ENCODE measurements at places on chromosomes 12 and 14.

DNA sequence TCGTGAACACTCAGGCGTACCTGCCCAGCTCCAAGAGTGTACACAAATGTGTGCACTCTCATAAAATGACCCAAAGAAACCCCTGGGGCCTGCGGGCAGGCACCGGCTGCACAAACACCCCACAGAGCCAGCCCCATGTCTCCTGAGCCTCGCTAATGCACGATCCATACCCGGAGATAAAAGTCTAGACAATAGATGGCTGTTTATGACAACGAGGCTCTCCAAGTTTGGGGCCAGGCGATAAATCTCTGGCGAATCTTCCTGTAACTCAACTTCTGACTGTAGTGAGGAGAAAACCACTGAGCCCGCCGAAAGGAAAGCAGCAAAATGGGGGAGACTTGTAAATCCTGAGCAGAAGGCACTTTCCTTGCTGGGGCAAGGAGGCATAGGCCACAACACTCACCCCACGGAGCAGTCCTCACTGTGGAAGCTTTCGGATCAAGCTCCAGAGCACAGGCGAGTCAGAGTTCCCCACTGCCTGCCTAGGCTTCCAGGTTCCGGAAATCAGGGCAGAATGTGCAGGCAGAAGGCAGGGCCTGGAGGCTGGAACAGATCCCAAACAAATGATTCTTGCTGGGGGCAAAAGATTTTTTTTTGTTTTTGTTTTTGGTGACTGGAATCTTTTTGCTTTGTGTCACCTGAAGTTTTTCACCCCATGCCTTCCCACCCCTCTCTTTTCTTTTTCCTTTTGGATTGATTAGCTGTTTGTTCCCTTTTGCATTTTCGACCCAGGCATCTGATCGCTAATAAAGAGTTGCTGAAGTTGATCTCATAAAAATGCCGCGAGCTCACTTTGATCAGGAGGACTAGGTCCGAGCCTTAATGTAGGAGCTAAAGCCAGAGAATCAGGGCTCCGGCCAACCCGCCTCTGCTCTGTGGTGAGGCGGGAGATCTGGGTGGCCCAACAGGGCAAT, 4.5 kb upstream of the HOXC11 start:
- DNase-seq: no peak

- no peak for DNase-seq
Observed at GRCh38 chr14:64253672-64254071, 40.5 kb downstream of the ESR2 start.

GRCh38 chr12:89632778-89633177, 75.9 kb downstream of the ATP2B1 start:
- no peak for DNase-seq

- DNase-seq: no peak
Observed at GRCh38 chr12:48857278-48857994, 5.5 kb upstream of the DDX23 start.

GRCh38 chr14:90140298-90140955, 78.6 kb downstream of the KCNK13 start:
- DNase-seq: no peak

DNA sequence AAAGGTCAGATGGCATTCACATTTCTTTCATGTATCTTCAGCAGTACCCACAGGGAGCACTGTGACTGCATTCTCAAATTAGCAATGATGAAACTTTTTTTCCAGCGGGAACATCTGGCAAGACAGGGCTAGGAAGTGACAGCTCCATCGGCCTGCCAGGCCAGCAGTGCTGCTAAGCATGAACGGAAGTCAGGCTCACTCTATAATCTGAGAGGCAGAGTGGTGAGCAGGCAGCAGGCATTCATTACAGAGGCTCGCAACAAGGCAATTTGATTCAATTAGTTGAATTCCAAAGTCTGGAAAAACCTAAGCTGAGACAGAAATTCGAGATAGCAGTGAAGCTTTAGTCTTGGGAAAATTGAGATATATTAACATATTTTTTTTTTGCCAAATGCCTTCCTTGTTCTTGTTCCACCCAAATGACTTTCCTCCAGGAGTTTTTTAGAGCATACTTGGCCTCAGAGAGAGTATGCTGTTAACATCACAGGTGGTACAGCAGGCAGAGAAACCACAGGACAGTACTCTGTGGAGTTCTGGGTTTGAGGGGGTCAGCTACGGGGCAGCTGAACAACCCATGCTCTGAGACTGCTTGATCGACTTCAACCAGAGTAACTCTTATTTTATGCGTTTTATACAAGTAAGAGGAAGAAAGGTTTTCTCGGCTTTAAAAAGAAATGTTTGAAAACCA, 414.9 kb downstream of the APAF1 start:
- no peak for DNase-seq

DNA sequence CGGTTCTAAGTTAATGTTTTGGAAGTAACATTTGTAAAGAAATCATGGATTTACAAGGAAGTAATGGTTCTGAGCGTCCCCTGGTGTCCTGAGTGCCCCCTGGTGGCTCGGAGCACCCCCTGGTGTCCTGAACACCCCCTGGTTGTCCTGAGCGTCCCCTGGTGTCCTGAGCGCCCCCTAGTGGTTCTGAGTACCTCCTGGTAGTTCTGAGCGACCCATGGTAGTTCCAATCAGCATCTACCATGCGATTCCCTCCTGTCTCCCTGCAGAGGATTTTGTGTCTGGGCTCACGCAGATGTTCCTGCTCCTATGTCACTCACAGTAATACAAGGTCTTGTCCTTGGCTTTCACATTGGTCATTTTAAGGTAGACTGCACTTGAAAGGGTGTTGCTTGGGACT, 1352.9 kb downstream of the TMEM121 start:
- no peak for DNase-seq

DNA sequence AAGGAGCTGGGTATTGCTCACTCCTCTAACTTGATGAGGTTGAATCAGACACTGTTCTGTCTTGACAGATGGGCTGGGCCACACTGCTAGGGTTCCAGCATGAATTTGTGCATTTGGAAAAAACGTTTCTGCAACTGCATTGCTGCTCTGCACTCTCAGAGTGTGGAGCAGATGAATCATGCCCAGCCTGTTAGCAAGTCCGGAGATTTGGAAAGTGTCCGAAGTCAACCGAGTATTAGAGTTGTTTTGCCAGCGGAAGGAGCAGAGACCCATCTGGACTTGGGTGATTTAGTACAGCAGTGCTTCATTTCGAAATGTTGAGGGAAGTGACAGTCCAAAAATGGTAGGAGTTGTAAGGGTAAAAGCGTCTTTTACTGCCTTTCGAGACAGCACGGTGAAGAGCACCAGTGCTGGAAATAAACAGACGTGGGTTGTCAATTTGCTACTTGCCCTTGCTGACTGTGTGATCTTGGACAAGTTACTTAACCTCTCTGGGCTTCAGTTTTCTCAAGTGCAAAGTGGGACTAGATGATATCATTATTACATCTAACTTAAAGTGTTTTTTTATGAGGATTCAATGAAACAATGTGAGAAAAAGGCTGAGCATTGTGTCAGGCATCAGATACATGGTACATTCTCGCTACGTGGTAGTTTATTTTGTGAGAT, 139.5 kb downstream of the CHST11 start:
- DNase-seq: no peak

DNA sequence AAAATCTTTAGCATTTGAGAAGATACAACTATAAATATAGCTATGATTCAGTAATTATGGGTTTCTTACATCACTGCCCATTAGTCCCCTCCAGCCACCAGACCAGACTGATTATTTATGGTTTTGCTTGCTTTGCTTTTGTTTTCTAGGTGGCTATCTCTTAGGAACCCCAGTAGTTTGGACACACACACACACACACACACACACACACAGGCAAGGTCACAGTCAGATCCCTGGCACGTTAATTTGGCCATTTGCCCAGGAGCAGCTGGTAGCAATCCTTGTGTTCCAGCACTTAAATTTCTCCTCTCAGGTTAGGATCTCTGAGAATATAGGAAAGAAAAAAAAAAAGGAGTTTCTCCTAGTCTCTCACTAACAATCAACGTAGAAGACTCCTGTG, 90.2 kb upstream of the RESF1 start:
- peak; percentile 80 for DNase-seq

DNA sequence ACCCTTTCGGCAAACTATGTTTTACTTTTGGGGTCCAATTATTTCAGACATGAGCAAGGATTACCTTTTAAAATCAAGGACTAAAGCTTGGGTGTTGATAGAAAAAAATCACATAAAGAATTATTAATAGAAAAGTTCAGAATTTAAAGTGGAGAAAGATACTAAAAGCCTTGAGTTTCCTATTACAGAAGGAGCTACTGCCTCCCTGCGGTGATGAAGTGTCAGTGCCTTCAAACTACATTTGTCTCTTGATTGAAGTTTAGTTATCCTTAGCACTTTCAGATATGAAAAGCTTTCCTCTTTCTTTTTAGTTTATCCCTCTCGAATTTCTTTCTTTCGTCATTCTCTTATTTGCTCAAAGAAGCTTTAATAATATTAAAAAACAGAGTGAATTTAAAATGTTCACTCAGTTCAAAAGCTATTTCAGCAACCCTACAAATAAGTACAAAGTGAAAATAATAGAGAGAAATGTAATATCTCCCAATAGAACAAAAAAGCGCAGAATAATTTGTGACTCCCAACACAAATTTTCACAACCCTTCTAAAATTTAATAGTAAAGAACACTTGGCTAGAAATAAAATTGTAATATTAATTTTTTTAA, 87.6 kb downstream of the SEC23A start:
- DNase-seq: no peak

DNA sequence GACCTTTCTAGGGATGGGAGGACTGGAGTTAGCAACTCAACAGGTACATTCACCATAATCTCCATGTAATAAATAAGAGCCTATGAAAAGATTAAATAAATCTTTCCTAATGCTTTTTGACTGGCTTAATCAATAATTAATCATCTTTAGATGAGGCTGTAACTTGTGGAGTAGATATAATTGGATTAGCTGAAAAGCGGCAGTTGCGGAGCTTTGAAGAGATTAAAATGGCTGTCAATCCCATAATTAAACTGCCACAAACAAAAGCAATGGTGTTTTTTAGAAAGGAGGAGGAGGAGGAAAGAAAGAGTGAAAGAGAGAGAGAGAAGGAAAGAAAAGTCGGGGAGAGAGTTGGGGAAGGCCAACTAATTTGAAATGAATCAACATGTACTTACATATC, 70.7 kb upstream of the TMEM263 start:
- DNase-seq: no peak

GRCh38 chr14:103890821-103891666, 37.2 kb upstream of the TDRD9 start:
- DNase-seq: no peak

- no peak for DNase-seq
Observed at GRCh38 chr14:93735206-93735605, 53.1 kb downstream of the PRIMA1 start.

GRCh38 chr12:21773263-21773741, 1.2 kb downstream of the KCNJ8 start:
- no peak for DNase-seq

DNA sequence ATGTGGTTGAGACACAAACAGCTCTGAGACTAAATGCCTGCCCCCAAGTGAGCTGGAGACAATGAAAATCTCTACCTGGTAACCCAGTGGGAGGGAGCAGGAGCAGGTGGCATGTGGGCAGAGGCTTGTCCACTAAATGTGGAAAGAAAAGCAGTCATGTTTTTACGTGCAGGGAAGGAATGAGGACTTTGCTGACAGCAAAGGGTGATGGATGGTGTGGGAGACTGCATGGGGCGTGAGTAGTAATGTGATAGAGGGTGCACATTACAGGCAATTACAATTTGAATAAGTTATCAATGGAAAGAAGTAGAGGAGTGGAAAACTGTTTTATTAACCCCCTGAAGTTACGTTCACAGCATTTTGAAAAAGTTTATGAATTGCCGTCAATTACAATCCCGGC, 176.6 kb downstream of the NRXN3 start:
- DNase-seq: peak; percentile 87

GRCh38 chr12:46453428-46453827, 80.9 kb upstream of the SLC38A2 start:
- no peak for DNase-seq

GRCh38 chr12:106327309-106327869, 24.9 kb downstream of the TCP11L2 start:
- no peak for DNase-seq

GRCh38 chr14:60773558-60773957, 39.0 kb downstream of the MNAT1 start:
- no peak for DNase-seq

- DNase-seq: no peak
Observed at GRCh38 chr12:52754135-52754534, 23.0 kb downstream of the KRT76 start.

- no peak for DNase-seq
Observed at GRCh38 chr12:31558521-31558920, 32.4 kb downstream of the DENND5B start.

DNA sequence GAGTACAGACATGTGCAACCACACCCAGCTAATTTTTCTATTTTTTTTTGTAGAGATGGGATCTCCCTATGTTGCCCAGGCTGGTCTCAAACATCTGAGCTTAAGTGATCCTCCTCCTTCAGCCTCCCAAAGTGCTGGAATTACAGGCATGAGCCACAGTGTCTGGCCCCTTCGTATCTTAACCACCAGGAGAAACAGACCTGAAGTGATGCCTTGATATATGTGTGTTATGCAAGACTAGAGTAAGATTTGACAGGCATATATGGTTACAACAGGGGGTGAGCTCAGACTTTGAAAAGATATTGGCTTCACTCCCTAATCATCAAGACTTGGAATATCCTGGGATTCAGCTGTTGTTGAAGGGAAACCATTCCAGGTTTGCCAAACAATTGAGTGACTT, 10.7 kb upstream of the GALNT6 start:
- DNase-seq: no peak

GRCh38 chr14:71243697-71244096, 336.4 kb downstream of the PCNX1 start:
- no peak for DNase-seq

DNA sequence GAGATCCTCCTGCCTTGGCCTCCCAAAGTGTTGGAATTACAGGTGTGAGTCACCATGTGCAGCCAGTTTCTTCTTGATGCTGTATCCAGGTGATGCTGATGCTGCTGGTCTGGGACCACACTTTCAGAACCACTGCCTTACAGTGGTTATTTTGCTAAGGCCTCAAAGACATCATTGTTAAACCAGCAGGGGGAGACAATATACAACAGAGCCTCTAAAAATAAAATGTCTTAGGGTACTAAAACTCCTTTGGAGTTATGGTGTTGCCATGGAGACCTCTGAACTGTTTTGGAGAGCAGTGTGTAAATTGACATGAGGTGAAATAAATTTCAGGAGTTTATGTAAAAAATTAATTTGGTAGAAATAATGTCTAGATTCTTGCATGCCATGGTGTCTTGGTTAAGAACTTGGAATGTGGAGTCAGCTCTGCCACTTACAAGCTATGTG, 1.1 kb upstream of the ARG2 start:
- no peak for DNase-seq

GRCh38 chr12:14219156-14219555, 146.3 kb upstream of the ATF7IP start:
- DNase-seq: no peak
